Right ventricle myocardium superior (tissue), 1 donor: ENCODE measurements at places on chromosomes 5 and 9. TPM values are rescaled to one million over a fixed set of nuclear protein-coding genes. Genes with fewer than 3 reads are reported as not detected.

Gene HRCT1
- total RNA-seq, result 7.4 TPM

Gene IL13
- total RNA-seq, result not detected

Gene MARCOL
- total RNA-seq, result not detected

Gene NRARP
- 4.4 TPM for total RNA-seq

Gene PCDHB9
- total RNA-seq, result 0.81 TPM

Gene SLC25A2
- total RNA-seq, result 0.16 TPM

Gene ENG
- 118 TPM for total RNA-seq

Gene SOHLH1
- total RNA-seq, result not detected

DNA sequence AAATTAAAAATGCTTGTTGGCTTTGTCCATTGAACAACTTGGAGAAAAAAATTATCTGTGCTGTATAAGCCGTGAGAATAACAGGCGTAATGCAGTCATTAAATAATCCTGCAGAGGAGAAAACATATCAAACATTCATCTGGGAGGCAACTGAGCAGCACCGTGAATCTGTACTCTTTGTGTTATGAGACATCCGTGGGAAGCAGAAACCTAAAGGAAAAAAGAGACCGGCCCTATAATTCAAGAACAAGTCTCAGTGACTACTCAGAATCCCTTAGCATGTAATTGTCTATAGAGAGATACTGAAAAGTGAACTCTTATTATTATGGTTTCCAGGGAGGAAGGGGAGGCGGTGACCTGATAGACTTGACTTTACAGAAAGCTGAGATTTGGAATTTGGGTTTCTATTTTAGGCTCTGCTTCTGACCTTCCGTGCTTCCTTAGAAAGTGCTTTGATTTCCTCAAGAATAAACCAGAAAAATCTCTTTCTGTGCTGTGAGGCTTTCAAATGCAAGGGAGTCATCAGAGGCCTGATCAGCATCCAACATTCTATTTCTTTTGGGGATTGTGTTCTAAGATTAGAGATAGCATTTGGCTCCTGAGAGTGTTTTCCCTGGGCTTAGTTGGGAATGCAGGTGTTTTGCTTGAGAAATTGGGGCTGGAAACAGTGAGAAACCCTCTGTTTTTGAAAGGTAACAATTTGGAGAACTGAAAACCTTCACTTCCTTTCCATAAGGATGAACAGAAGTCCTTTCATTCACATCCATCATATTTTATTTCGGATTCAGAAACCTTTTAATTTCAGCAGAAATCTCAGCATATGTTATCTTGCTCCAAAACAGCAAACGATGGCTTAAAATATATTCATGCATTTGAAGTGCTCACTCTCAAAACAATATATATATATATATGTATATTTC, 296.7 kb downstream of the CSNK1G3 start:
- DNase-seq, result no peak

GRCh38 chr9:114285166-114285867, 37.6 kb upstream of the ORM1 start:
- no peak for DNase-seq

DNA sequence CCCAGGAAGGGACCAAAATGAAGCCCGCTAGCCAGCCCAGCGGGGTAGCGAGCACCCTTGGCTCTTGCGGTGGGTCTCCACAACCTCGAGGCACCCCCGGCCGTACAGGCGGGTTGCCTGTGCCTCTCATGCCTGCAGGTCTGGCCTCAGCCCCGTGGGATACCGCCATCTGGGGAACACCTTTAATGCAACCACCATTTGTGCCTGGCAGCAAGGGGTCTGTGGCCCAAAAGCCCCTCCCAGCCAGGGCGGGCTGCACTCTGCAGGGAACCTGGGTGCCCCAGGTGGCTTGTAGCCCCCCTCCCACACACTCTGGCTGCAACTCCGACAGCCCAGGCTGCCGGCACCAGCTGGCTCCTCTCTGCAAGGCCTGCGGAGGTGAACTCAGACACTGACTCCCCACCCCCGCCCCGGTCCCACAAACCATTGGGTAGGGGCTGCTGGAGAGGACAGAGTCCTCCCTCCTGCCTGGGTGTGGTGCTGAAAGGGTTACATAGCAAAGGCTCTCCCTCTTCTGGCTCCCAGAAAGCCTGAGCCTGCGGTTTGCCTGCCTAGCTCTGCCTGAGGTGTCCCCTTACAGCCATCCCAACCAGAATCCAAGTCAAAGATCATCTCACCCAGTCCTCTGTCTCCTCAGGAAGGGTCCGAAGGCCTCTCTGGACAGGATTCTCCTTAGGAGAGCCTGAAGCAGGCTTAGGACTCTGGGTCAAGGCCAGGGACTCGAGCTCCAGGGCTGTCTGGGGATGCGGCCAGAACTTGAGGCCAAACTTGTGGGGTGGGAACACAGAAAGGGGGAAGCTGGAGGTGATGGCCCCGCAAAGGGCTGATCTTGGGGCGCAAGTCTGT, 109.4 kb downstream of the PSD2 start:
- DNase-seq, result no peak

DNA sequence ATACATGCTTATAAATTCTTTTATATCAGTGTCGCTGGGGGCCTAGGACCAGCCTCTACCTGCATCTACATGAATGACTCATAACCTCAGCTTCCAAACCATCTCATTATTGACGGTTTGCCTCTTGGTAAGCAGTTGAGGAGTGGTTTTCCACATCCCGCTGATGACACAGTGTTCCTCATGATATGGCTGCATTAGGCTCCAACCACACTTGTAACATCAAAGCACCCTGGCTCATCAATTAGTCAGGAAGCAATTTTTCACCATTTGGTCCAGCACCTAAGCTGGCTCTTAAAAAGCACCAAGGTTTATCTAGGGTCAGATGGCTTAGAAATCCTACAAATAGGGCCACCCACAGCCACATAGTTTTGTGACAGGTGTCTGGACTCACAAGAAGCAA, 402.4 kb downstream of the ARHGEF28 start:
- no peak for DNase-seq

DNA sequence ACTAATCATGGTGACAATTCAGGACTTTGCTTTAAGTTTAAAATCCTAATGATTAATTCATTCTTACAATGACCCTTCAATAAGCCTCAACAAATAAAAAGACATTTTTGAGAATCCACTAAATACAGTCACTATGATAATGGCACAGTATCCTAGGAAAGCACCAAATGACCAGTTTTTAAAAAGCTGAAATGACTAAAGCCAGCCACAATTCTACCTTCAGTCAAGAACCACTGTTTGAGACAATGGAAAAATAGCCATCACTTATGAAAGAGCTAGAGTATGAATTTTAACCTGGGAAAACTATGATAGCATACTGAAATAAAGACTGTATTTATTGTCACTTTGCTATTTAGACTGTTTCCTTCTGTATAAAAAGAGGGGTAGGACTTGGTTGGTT, 14.0 kb downstream of the FBXW2 start:
- DNase-seq, result no peak

DNA sequence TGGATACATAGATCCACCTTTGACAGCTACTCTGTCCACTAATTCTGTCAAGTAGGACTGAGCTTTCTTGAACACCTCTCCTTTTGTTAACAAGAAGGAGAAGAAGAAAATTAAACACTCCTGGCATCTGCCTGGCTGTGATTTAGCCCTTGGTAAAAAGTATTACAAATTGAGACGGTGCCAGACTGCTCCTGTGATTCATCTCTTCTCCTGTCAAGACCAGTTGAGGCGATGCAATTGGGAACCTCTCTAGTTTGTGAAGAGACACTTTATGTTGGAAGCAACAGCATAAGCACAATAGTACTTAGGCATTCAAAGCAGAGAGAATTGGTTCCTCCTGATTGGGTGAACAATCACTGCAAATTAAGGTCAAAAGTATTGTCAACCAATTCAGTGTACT, 72.7 kb downstream of the GHR start:
- DNase-seq, result no peak

DNA sequence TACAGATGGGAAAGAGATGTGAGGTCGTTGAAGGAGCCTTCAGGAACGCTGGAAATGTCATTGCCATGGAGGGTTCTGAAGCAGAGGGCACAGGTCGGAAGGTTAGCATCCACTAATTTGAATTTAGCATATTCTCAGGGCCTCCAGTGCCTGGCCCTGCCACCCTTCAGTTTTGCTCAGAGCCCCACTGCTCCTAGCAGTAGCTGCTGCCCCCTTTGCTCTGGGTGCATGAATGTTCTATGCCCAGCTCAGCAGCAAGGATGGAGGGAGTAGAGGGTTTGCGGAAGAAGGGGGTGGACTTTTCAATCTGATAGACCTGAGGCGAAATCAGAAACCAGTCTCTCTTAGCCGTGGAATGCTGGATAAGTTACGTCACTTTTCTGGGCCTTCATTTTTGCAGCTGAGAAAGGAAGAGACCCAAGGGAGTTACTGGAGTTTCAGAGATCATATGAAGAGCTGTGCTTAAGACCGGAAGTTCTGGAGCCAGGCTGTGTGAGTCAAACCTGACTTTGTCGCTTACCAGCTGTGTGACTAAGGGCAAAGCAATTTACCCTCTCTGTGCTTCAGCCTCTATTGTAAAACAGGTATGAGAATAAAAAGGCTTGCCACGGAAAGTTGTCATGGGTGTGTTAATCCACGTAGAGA, 133.2 kb upstream of the PANK3 start:
- no peak for DNase-seq

- DNase-seq, result no peak
Observed at GRCh38 chr5:132010989-132011621, 353 bp downstream of the ACSL6 start.

DNA sequence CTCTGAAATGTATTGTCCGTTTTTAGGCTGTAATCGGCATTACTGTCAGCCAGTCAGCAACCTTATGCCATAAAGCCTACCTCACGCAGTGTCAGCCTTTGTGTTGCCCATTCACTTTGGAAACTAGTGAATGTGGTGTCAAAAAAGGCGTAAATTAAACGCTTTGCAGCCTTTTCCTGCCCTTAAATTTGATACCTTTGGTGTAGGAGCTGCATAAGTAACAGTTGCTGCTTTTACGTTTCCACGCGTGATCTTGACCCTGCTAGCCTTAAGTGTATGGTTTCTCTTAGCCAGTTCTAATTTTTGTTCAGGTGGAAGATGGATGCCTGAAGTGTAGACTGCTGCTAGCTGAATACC, 257.7 kb downstream of the EPB41L4A start:
- no peak for DNase-seq

GRCh38 chr9:130672466-130672865, 8.1 kb downstream of the PRDM12 start:
- DNase-seq, result no peak

DNA sequence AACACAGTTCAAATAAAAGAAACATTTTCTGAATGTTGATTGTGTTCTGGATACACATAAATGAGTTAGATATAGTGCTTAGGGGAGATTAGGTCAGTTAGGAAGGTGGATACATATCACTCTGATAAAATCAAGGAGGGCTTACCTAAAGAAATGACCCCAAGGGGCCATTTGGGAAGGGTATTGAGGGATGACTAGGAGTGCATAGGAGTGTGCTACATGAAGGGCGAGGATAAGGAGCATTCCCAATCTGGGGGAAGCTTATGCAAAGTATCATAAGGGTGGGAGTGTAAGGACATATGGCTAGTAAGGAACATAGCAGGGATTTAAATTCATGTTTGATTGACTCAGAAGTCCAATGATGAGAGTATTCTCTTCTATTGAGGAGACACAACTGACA, 183.6 kb downstream of the NSG2 start:
- DNase-seq, result no peak

DNA sequence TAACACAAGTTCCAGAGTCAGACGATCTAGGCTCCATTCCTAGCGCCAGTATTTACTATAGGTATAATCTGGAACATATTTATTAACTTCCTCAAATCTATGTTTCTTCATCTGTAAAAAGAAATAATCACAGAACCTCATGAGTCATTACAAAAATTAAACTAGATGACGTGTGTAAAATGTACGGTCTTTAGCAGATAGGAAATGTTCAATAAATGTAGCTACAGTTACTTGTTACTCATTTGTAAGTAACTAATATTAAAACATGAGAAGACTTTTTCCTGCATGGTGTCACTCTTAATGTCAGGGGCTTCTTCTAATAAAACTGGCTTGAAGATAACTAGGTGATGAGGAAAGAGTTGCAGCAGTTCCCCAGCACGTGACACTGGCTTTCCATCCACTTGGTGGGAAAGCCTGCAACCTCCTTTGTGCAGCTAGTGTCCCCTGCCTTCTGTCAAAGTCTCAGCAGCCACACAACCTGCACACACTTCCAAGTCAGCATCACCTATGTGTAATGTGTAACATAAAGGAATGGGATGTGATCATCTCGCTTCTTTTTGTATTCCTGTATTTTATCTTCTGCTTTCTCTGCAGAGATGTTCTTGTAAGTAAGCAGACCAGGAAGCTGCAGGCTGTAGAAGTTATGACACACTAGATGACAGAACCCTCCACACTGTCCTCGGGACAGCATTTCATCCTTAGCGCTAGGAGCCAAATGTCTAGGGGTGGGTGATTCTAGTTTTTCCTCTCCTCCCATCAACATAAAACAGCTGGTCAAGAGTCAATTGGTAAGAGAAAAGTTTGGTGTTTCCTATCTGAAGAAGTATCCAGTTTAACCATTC, 1.8 kb upstream of the JAKMIP2 start:
- DNase-seq, result no peak

DNA sequence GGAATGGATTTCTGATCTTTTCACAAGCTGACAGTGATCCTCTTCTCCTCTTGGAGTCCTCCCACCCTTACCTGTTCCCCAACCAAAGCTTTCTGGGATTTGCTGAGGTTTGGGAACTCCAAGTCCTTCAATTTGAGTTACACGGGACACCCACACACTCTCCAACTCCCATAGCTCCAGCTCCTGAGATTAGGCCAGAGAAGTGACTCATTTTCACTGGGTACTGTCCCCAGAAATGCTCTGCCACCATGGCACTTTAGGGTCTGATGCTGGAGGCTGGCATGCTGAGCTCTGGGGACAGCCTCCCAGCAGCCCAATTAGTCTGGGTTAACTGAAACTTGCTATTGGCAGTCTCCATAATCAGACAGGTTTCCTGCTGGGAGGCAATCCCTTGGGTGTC, 14.0 kb upstream of the HRCT1 start:
- no peak for DNase-seq

- DNase-seq, result no peak
Observed at GRCh38 chr9:75146229-75146628, 57.9 kb downstream of the OSTF1 start.

- DNase-seq, result no peak
Observed at GRCh38 chr5:170757182-170757601, 26.3 kb upstream of the GABRP start.

DNA sequence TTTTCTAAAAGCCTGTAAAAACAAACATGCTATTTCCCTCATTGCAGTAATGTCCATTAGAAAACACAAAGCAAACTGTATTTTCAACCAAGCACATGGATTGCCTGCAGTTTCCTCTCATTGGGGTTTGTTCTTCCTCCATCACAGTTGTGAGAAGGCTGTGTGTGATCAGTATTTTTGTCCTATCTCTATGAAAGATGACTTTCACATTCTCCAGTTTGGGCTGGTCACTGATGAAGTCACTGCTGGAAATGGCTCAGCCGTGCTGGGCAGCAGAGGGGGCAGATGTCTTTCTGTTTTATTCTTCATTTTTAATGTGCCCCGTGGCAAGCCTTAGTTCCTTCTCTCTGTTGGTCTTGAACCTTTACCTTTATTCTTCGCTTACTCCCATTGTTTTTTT, 288.9 kb upstream of the MPDZ start:
- peak; percentile 44 for DNase-seq
